ENCODE measurements at places on chromosomes 7 and 10.

GRCh38 chr7:7188742-7189141 is 6.4 kb downstream of the C1GALT1 start:
- no peak for DNase-seq

DNA sequence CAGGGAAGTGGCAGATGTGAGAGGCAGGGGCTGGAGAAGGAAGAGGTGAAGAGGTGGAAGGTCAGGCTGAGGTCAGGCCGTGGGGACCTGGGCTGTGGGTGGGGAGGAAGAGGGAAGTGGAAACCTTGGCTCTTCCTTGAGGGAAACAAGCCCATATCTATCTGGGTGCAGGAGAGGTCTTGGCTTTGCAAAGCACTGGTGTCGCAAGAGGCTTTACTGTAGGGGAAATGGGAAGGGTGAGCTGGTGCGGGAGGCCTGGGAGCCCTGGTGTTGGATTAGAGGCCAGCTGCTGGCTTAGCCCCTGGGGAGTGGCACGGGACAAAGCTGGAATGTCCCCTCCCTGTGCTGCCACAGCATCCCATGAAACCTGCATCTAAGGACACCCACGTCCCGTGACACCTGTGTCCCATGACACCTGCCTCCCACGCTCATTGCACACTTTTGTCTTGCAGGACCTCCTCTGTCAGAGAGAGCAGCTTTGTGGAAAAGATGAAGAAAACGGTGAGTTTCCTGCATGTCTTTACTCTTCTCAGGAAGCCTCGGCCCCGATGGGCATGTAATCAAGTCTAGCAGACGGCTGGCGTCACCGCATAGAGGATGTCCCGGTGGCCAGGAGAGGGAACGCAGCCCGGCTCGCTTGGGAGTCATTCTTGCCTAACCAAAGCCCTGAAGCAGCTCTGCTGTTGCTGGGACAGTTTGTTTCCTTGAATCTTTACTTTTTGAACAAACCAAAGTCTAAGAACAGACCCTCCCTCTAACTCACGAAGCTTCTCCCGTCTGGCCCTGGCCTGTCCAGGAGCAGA is 22.2 kb downstream of the TMEM120A start:
- no peak for DNase-seq

GRCh38 chr7:71239586-71240268 is 107.8 kb downstream of the GALNT17 start:
- no peak for DNase-seq

DNA sequence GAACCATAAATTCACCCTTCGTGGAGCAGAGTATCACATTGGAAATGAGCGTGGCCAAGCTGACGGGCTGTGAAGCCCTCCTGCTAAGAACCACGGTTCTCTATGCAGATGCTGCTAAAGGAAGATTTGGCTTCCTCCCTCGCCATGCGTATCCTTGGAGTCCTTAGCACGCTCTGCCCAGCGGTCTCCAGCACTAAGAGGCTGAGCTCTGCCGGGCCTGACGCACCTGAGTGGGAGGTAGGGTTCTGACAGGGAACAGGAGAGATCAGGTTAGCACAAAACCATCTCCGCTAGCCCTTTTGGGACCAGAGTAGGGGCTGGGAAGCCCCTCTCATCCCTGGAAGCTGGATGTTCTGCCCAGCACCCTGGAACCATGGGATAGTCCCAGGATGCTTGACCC is 225.8 kb downstream of the KCNMA1 start:
- no peak for DNase-seq

GRCh38 chr7:129495987-129496386 is 6.3 kb upstream of the SMKR1 start:
- DNase-seq, result no peak

DNA sequence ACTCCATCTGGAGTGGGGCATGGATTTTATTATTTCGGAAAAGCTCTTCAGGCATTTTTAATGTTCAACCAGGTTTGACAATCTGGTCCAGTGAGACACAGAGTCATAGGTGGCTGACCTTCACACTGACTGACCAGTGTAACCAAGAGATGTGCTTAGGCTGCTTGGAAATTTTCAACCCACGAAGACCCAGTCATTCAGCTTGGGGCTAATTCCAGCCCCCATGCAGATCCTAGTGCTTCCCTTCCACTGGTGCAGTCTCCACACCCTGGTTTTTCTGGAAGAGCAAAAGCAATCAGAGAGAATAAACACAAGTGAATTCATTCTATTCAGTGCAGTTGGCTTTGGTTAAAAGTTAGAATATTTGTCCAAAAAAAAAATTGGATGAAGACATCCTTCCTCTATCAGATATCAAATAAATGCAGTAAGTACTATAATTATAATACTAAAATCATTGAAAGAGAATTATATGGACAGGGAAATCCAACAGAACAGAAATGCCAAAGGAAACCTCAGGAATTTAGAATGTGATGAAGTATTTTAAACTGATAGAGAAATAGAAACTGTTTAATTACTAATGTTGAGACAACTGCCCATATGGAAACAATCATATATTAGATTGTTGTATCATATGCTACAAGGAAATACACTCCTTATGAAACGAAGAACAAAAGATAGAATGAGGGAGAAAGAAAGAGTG is 178.0 kb downstream of the NPSR1 start:
- DNase-seq, result no peak

DNA sequence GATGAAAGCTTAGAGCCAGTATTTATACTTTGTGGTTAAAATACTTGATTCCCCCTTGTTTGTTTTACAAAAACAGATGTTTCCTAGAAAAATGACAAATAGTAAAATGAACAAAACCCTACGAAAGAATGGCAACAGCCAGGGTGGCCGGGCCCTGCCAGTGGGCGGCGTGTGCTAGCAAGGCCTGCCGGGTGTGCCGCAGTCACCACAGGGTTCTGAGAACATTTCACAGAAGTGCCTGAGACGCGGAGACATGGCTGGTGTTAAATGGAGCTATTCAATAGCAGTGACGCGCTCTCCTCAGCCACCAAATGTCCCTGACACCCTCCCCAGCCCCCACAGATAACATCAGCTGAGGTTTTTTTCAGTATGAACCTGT is 14.5 kb downstream of the GPR146 start:
- DNase-seq, result no peak

DNA sequence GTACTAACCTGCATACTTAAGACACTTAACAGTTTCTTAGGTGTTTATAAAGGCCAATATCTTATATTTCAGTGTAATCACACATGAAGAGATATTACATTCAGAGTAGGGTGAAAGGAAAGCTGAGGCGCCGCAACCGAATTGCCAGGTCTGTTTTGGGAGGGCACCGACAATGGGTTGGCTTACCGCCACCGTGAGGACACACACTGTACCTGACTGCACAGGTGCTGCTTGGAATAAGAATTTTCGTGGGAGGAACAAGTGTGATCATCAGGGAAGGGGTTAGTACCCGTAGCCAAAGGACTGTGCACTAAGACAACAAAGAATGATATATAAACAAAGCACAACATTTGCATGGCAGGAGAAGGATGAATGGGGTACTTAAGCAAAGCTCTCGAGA is 591.8 kb downstream of the SUGCT start:
- no peak for DNase-seq

DNA sequence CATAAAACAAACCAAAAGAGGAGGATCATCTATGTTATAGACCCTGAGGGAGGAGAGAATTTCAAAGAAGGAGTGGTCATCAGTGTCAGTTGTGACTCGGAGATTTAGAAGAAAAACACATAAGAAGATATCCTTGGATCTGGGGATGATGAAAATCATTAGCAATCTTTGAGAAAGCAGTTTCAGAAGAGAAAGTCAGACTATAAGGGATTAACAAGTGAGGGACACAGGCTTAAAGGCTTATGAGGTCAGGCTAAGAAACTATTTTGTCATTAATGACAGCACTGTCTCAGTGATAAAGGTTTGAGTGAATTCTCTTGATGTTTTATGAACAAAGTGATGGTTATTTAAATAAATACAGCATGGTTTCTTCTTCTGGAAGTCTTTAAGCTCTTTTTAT is 6.1 kb upstream of the GPR85 start:
- DNase-seq, result no peak

GRCh38 chr10:36666451-36666850 is 458.9 kb upstream of the ANKRD30A start:
- no peak for DNase-seq

All from activated naive CD4-positive, alpha-beta T cell treated with anti-CD3 and anti-CD28 coated beads, Interleukin-2, amount 50 U/mL, for 16 hours (primary cell).